Ureter (tissue), 1 donor: ENCODE measurements at places on chromosomes 3 and 15.

- DNase-seq: no peak
These were observed 2.4 kb downstream of the GNL3 start for GRCh38 chr3:52688266-52688665.

GRCh38 chr15:74519311-74519710, 21.7 kb upstream of the ARID3B start:
- no peak for DNase-seq

- DNase-seq: no peak
These were observed 46.9 kb downstream of the NFKBIZ start for GRCh38 chr3:101896083-101896757.

DNA sequence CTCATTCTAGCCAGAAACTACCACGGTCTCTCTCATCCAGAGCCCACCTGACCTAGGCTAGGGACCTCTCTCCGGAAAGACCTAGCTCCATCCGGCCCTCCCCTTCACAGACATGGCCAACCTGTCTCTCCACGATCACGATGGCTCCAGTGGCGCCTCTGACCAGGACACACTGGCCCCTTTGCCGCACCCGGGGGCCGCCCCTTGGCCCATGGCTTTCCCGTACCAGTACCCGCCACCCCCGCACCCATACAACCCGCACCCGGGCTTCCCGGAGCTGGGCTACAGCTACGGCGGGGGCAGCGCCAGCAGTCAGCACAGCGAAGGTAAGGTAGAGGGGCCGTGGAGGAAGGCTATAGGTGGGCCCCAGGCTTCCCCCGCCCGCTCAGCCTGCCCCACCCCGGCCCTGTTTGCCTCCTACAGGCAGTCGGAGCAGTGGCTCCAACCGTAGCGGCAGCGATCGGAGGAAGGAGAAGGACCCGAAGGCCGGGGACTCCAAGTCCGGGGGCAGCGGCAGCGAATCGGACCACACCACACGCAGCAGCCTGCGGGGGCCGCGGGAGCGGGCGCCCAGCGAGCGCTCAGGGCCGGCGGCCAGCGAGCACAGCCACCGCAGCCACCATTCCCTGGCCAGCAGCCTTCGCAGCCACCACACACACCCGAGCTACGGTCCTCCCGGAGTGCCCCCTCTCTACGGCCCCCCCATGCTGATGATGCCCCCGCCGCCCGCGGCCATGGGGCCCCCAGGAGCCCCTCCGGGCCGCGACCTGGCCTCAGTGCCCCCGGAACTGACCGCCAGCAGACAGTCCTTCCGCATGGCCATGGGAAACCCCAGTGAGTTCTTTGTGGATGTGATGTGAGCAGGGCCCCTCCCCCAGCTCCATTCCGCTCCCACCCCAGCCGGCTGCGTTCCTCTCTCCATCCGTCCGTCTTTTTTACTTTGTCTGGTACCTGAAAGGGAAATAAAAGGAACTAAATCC, 4.5 kb upstream of the AP2M1 start:
- no peak for DNase-seq
